ENCODE measurements at places on chromosomes 11 and 22.

DNA sequence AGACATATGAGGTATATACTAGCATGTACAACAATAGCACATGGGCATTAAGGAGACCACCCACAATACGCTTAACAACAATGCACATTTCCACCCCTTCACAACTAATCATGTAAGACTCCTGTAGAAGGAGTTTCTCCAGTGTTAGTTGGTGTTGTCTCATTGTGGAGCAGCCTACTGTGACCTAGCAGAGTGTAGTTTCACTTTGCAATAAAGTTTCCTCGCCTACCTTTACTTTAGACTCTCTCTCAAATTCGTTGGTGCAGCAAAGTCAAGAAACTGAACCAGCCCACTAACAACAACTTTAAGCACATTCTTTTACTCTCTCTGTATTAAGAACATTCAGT, 863.6 kb downstream of the FAM181B start:
- no peak for DNase-seq

DNA sequence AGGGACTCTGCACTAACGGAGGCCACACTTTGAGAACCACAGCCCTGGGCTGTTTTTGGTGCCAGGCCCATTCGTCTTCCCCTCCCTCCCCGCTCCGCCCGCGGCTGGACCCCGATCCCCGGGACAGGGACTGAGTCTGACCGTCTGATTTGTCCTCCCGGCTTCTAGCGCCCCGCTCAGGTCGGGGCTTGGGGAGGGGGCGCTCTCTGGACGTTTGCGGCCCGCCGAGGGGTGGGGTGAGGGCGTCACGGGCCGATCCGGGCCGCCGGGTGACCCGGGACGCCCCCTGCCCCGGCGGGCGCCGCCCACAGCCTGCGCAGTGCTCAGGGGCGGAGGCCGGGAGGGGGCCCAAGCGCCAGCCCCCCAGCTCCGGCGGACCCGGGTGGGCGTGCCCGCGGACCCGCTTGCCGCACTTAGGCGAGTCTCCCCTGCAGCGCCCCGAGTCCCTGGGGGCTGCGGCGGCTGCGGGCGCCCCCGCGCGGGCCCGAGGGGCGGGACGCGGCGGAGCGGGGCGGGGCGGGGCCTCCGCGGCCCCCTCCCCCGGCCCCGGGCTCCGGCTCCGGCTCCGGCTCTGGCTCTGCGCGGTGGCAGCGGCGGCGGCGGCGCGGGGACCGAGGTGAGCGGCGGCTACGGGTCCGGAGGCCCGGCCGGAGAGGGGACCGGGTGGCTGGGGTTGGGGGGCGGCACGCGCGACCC, 33.7 kb upstream of the PRR5 start:
- no peak for DNase-seq

GRCh38 chr11:13016415-13016814, 7.3 kb downstream of the RASSF10 start:
- DNase-seq: no peak

DNA sequence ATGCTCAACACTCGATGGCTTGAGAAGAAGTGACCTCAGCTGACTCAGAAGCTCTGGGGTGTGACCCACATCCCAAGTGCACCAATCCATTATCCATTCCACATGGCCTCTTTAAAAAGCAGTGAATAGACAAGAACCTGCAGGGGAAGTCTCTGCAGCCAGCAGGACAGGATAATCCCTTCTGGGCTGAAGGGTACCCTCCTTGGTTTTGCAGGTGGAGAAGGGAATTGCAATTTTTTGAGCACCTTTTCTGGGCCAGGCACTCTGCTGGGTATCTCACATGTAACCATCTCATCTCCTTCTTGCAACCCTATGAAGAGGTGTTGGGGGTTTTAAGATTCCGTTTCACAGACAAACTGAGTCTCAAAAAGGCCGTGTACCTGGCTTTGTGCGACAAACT, 76.6 kb downstream of the MYO18B start:
- DNase-seq: no peak

DNA sequence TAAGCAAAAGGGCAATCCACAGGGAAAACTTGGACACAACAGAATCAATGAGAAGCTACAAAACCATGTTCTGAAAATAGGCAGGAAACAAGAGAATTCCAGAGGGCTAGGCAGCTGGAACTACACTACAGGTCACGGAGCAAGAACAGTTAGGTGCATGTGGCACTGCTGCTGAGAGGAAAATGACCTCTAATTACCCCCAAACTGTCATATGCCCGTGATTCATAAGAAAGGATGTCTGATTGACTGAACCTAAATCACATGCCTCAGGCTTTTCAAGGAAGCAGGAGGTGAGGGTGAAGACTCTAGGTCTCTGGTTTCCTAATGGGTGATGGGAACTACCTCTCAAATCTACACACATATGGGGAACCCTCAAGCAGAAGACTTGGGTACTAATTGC, 17.9 kb upstream of the RRAS2 start:
- no peak for DNase-seq

DNA sequence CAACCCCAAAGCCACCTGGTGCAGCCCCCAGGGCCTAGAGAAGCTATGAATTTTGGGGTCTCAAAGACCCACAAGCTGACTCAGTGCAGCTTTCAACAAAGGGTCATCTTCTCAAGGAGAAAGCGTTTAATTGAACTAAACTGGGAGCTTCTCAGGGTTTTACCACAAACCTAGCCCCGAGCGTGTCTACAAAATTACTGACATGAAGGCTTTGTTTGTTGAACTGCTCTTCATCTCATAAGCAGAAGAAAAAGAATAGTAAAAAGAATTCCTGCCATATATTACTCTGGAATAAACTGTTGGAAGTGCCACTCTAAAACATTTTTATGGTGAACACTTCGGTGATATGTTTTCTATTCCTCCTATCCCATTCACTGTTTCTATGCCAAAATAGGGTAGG, 50.8 kb upstream of the INCENP start:
- DNase-seq: no peak

- DNase-seq: no peak
Measured at GRCh38 chr11:74926304-74927030, 22.4 kb downstream of the XRRA1 start.

GRCh38 chr11:8766988-8767374, 84.4 kb downstream of the RPL27A start:
- DNase-seq: no peak

DNA sequence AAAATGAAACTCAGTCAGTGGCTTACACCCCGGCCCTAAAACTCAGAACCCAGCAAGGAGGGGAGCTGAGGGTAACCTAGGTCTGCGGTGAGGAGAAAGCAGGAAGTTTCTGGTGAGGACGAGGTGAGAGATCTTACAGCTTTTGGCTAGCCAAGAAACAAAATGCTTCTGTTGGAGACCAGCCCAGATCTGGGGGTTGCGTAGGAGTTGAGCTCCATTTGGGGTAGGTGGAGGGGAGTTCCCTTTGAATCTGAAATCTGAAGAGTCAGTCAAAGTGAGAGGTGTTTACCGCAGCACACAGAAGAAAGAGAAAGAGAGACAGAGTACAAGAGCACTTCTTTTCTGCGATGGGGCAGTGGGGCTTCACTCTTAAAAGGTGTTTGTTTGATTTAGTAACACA, 29.6 kb downstream of the EHF start:
- no peak for DNase-seq

GRCh38 chr22:17434856-17435255, 65.6 kb downstream of the CECR2 start:
- DNase-seq: no peak

DNA sequence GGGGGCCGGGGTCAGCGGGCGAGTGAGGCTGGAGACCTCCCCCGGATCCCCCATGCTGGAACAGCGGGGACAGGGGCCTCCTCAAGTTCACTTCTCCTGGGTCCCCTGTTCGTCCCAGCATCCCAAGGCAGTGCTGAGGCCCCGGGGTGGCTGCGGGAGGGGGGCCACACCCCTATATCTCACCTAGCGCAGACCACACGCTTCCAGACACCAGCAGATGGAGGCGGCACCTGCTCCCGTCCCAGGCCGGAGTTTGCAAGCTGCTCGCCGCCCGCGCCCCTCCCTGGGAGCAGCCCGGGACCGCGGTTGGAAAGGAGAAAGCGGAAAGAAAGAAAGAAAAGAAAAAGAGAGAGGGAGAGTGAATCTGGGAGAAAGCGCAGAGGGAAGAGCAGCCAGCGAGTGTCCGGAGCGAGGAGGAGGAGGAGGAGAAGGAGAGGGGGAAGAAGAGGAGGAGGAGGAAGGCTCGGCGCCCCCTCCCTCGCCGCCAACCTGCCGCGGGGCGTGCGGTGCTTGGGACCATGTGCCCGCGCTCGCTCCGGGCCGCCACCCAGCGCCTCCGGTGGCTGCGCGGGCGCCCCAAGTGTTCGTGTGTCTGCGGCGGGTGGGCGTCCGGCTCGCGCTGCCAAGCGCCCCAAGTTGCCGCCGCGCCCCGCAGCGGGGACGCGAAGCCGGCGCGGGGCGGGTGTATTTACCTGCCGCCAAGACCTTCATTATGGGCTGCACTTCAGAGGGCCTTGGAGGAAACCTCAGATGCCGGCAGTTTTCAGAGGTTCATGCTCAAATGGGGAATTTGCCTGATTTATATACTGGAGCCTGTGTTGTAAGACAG, at the start of gene LIF:
TSS of gene LIF (minus strand) at position 775 of the 829 bp plus-strand sequence. CDS start at position 711, 64 bp downstream.
- DNase-seq: no peak

DNA sequence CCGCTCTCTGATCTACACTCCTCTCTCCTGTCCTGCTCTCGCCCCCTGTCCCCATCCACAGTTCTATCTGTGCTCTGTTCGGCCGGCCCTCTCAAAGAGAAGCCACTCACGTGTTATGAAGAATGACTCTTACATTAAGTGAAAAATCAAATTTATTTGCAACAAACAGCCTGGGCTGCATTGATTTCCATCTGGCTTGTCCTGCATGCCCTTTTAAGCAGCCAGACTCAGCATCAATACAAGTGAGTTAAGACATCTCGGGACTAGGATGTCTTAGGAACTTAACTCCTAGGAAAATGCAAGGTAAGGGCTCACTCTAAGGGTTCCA, 373.5 kb downstream of the TENM4 start:
- DNase-seq: no peak

DNA sequence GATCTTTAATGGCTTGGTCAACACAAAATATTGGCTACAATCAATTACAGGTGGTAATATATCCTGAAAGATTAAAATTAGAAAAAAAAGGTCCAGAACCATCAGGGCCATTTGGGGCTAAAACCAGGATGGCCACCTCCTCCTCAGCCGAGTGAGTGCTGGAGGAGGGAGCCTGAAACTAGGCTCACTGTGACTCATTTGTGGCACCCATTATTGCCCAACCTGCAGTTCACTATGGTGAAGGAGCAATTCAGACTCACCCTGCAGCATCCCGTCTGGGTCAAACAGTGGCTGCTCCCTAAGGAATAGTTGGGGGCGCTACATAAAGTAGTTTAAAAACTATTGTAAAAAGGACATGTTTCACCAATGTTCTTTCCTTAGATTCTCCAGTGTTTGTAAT, 60.7 kb downstream of the GLYATL1 start:
- no peak for DNase-seq

- DNase-seq: no peak
Measured at GRCh38 chr22:43200555-43200954, 13.6 kb upstream of the TTLL12 start.

GRCh38 chr11:83257761-83258168, 28.4 kb downstream of the CCDC90B start:
- DNase-seq: no peak

- DNase-seq: no peak
Measured at GRCh38 chr11:16587670-16588069, 150.8 kb upstream of the C11orf58 start.

DNA sequence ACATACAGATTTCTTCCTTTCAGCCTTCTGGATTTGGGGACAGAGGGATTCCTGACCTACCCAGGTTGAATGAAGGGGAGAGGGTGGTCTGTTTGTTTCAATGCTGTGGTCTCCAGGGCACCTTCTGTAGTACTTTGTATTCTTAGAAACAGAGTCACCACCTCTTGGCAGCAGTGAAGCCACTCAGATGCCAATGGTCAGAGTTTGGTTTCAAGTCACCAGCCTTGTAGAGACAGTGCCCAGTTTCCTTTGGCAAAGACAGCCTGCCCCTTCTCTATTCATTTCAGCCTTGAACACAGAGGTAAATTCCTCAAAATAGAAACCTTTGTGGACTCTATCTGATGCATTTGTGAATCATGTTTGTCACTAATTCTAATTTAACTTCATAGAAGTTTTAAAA, 111.7 kb upstream of the RASSF10 start:
- no peak for DNase-seq

DNA sequence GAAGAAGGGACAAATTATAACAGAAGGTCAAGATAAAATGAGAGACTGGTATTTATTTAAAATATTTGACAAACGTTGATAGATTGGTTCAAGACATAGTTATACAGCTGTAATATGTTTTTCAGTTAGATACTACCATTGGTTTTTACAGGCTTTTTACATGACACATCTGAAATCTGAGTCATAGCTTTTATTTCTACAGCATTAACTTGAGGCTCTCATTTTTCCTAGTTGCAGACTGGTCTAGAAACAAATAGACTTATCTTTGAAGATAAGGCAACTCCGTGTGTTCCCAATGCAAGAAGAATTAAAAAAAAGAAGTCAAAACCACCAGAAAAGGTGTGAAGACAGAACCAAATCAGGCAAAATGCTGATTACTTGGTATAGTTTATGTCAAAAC, 31.3 kb downstream of the CEP57 start:
- no peak for DNase-seq

DNA sequence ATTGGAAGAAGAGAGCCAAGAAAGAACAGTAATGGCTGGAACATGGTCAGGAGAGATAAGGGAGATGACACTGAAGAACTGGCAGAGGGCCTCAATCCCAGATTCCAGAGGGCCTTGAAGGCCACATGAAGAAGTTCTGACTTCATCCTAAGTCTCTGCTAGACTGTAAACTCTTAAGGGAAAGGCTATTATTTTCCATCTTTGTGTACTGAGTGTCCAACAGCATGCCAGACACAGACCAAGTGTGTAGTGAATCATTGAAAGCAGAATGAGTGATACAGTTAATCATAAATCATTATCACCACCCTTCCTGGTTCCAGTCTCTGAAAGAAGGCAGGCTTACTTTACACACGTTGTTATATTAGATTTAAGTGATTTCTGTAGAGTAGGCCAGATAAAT, 185.3 kb upstream of the C11orf87 start:
- DNase-seq: no peak

GRCh38 chr11:132037956-132038355, 667.5 kb downstream of the NTM start:
- no peak for DNase-seq

DNA sequence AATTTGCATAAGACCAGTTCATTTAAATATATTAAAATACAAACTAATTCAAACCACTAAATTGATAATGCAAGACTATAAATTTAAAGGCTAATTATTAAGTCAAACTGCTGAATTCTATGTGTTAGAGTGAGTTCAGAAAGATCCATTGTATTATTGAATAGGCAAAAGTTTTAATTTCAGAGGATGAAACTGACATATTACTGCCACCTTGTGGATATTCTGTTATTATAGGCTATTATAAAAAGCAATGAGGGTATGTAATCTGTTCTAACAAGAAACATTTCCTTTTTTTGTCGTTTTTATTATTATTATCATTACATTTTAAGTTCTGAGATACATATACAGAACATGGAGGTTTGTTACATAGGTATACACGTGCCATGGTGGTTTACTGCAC, 20.9 kb upstream of the NAALAD2 start:
- no peak for DNase-seq

DNA sequence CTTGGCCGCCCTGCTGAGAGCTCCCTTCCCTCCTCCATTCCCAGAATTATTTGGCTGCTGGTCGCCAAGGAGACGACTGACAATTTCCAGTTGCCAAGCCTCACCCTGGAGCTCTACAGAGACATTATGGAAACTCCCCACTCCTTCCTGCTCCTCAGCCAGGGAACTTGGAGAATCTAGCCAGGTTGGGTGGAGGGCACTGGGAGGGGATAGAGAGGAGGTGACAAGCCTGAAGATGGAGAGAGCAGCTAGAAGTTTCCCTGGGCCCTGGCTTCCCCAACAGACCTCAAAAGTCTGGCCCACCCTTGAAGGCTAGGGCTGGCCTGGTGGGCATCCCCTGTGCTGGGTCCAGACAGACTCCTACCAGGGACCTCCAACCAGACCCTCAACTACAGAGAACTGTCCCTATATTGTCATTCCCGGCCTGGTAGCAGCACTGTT, 6.7 kb upstream of the VSIG10L2 start:
- DNase-seq: no peak

All from left renal pelvis (tissue), 4 donors.